ENCODE measurements at places on chromosomes 11 and 22.
A peak's percentile ranks its signal among the peaks of the same experiment; 100 is the strongest.

DNA sequence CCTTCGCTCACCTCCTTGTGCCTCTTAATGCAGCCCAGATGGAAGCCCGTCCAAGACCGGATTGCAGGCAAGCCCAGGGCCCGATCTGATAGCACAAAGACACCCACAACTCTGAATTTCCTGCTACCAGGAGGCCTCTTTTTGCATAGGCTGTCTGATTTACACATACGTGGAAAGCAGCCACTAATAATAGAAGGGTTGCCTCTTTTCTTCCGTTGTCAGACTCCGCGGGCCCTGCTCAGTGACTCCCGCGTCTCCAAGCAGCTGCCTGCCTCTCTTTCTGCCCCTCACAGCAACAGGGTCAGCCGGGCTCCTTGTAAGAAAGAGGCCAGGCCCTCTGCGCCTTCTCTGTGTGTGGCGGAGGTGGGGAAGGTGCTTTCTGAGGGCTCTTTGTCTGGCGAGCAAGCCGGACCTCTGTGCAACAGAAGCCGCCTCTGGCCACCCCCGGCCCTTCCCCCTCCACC is 26.7 kb downstream of the FLI1 start:
- peak; percentile 56 for DNase-seq

- no peak for DNase-seq
These were observed 3.9 kb upstream of the NUP50 start for GRCh38 chr22:45159652-45160462.

- no peak for DNase-seq
These were observed 85.2 kb upstream of the MYOD1 start for GRCh38 chr11:17633987-17634775.

- DNase-seq = no peak
These were observed 901 bp upstream of the PARVA start for GRCh38 chr11:12376259-12377081.

DNA sequence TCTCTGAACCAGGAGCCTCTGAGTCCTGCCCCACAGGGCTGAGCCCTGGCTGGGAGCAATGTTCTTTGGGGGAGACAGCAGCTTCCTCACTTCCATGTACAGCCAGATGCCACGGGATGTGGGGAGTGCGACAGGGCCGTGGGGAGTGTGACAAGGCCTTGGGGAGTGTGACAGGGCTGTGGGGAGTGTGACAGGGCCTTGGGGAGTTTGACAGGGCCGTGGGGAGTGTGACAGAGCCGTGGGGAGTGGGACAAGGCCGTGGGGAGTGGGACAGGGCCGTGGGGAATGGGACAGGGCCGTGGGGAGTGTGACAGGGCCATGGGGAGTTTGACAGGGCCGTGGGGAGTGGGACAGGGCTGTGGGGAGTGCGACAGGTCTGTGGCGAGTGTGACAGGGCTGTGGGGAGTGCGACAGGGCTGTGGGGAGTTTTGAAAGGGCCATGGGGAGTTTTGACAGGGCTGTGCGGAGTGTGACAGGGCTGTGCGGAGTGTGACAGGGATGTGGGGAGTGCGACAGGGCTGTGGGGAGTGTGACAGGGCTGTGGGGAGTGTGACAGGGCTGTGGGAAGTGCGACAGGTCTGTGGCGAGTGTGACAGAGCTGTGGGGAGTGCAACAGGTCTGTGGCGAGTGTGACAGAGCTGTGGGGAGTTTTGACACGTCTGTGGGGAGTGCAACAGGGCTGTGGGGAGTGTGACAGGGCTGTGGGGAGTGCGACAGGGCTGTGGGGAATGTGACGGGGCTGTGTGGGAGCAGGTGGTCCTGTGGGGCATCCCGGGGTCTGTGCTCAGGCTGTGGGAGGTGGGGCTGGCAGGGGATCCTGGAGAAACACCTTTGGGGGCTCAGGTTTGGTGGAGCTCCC is 6.6 kb upstream of the KRTAP5-6 start:
- no peak for DNase-seq

DNA sequence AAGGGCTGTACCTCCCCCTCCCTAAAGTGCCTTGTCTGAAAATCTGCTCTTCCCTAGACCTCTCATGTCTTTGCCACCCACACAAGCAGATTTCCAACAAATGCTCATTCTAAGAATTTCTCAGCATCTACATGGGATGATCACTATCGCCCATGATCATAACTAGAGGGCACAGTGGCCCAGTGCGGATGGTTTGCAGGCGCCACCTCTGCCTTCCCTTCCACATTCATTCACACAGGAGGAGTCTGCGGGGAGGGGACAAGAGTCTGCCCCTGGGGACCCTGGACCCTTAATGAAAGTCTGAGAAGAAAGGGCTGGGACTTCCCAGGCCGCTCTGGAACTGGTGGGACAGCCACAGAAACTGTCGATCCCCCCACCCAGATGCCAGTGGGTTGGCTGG is 28.9 kb downstream of the KCTD17 start:
- no peak for DNase-seq

Measured in neuronal stem cell (in vitro differentiated cells).